ENCODE measurements at places on chromosomes 16 and 17. TPM values are rescaled to one million over a fixed set of nuclear protein-coding genes. Genes with fewer than 3 reads are reported as not detected.

KRTAP2-3 gene
- total RNA-seq = 13.4 TPM

CNGB1 gene
- not detected for total RNA-seq

JPT1 gene
- total RNA-seq = 59.8 TPM

CCL4L2 gene
- not detected for total RNA-seq

DNA sequence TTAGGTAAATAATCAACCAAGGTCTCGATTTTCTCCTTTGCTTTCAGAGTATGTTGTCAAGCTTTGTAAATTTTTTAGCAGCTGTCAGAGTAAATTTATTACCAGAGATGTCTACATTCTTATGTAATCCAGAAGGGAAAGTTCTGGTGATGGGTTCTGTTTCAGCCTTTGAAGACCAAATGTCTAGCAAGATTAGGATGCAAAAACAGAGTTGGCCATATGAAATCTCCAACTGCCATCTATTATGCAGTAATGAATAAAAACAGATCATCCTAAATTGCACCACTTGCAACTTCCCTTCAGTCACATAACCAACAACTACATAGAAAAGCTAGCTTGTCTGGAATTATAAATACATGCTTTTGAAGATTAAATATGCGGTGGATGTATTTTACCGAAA is 826.8 kb upstream of the KIF2B start:
- DNase-seq = no peak

- DNase-seq = no peak
Measured at GRCh38 chr16:89311636-89312035, 94.1 kb downstream of the ZNF778 start.

DNA sequence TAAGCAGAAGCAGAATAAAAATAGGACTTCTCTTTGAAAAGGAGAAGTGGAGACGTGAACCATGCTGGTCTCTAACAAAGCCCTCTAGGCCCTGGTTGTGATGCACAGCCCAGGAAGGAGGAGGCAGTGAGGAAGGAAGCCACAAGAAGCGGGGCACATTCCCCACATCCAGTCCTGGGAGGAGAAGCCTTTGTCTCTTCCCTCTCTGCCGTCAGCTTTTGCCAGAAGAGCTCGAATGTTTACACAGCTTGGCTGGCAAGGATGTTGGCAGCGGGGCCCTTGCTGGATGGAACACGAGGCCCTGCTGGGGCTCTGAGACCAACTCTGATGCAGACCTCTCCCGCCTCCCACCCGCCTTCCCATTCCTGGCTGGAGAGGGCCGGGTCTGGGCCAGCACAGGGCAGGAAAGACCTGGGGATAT is 91.3 kb downstream of the MAF start:
- no peak for DNase-seq

DNA sequence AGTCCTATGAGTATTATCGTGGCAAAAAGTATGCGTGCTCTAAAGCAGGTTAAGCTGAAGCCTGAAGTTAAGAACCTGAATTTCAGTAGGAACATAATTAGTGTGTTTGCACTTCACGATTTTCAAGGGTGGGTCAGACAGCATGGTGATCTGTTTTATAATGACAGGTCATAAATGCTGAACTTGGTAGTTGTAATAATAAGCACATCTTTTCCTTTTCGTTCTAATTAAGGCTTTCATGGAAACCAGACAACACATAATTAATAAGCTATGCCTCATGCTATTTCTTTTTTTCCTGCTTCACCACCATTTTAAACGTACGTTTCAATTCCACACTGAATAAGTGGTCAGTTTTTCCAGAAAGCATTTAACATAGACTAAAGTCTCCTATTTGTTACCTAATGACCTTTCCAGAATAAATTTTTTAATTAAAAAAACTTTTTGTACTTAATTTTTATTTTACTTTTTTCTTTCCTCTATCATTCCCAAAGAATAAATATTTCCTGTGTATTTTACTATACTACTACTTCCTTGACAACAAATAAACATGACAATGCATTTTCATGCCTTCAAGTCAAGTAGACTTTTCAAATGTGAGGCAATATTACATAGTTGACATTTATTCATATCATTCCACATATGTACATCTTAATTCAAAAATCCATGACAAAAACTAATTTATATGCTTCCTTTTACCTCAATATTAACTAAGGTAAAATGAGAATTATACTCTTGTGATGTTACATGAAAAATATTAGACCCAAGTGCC is 22.4 kb downstream of the CMC2 start:
- DNase-seq = no peak

DNA sequence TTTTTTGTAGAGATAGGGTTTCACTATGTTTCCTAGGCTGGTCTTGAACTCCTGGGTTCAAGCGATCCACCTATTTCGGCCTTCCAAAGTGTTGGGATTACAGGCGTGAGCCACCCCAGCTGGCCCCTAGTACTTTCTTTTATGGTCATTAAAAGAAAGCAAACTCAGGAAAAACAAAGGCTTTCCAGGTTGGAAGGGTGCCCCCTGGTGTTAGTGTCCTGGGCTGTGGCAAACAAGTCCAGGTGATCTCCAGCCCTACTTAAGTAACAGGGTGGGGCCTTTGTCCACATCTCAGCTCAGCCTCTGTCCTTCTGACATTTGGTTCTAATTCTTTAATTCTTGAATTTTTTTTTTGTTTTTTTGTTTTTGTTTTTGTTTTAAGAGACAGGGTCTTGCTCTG is 6.9 kb downstream of the IGFBP4 start:
- peak; percentile 68 for DNase-seq

GRCh38 chr17:71237903-71238538 is 882.8 kb upstream of the SOX9 start:
- peak; percentile 81 for DNase-seq

GRCh38 chr17:35766903-35767510 is 6.3 kb downstream of the C17orf50 start:
- DNase-seq = peak; percentile 75

DNA sequence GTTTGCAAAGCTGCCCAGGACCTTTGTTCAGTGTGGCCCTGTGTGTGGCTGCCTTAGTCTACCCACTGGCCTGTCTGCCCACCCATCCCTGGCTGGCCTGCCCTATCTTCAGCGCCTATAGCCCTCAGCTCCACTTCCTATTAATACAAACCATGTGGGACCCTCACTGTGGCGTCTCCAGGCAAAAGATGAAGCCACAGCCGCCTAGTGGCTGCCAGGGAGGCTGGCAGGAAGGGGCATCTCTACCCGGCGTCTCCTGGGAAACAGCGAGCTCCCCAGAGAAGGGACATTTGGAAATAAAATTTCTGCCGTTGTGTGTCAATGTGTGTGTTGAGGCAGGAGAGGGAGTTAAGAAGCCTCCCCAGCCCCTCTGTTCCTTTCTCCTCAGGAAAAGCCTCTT is 31.5 kb downstream of the NEUROD2 start:
- peak; percentile 52 for DNase-seq
